ENCODE measurements at places on chromosomes 5 and 9.

- no peak for DNase-seq
Measured at GRCh38 chr9:129949821-129950220, 93.2 kb downstream of the FNBP1 start.

DNA sequence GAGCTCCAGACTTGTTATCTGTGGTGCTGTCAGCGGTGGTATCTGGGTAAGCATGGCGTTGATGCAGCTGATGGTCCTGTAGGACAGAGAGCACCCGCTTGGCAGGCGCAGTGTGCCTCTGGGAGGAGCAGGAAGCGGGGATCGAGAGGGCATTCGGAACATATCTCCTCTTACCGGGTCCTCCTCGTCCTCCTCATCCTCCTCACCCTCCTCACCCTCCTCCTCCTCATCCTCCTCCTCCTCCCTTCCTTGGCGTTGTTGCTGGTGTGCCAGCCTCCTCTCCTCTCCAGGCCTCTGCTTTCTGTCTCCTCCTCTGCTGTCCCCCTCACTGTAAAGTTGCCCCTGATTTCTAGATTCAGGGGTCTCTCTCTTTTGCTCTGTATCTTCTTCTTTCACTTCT lies 21.2 kb downstream of the ECM2 start:
- DNase-seq: no peak

- no peak for DNase-seq
Measured at GRCh38 chr5:96857454-96857853, 18.8 kb upstream of the ERAP2 start.

DNA sequence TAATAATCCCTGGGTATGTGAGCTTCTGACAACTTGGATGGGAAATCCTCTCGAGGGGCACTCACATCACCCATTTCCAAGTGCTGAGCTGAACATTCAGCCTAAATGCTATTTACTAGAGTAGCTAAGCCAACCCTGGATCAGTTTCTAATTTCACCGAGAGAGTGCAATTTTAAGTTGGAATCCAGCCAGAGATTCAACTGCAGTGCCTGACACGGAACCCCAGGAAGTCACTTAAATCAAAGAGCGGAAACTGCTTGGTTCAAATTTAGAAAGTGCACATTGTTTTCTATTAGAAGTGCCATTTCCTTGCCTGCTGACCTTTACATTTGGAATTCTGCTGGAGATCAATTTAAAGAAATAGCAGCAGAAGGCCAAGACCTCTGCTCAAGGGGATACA lies 8.8 kb downstream of the SPRY4 start:
- no peak for DNase-seq

GRCh38 chr5:122183098-122183787 lies 53.9 kb downstream of the ZNF474 start:
- DNase-seq: no peak

- DNase-seq: no peak
Measured at GRCh38 chr9:131691969-131692611, 47.8 kb downstream of the RAPGEF1 start.

- no peak for DNase-seq
Measured at GRCh38 chr5:2370626-2371418, 380.7 kb downstream of the IRX2 start.

- no peak for DNase-seq
Measured at GRCh38 chr5:157590478-157590877, 14.9 kb upstream of the ADAM19 start.

- no peak for DNase-seq
Measured at GRCh38 chr9:109164042-109164441, 3.0 kb downstream of the FRRS1L start.

GRCh38 chr9:124626276-124626675 lies 119.1 kb upstream of the NR5A1 start:
- DNase-seq: no peak

GRCh38 chr9:90795084-90795483 lies 6.5 kb upstream of the SYK start:
- no peak for DNase-seq

GRCh38 chr9:4024281-4024777 lies 275.5 kb downstream of the GLIS3 start:
- DNase-seq: no peak

DNA sequence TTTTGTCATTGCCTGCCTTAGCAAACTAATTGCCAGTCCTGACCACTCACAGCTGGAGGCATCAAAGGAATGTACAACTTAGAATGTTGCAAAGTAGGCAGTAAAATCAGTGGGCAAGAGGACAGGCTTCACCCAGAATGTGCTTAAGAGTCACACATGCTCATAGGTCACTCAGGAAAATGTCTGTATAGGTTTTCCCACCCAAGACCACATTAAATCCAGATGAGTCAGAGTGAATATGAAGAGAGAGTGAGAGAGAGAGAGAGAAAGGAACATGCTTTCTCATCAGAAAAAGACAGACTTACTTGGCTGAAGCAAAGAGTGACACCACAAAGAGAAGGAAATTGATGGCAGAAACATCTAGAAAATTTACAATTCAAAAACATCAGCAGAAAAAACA lies 37.9 kb downstream of the PLEKHG4B start:
- no peak for DNase-seq

DNA sequence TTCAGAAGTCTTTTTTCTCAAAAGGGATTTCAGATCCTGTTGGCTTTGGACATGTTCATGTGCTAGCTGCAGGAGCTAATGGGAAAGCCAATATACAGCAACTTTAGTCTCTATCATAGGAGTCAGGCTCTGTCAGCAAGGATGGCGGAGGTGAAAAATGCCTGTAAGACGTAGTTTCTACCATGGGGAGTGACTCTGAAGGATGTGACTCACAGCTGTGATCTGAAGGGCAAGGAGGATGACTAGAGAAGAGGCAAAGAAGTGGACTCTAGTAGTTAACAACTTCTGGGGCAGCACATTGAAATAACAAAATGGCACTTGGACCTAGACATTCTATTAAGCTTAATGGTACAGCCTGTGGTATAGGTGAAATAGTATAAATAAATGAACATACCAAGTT lies 3.1 kb upstream of the NDUFS4 start:
- DNase-seq: no peak

Data from activated CD8-positive, alpha-beta memory T cell treated with anti-CD3 and anti-CD28 coated beads, Interleukin-2, amount 50 U/mL, for 4 hours (primary cell).